ENCODE measurements at places on chromosomes 7 and 10.

DNA sequence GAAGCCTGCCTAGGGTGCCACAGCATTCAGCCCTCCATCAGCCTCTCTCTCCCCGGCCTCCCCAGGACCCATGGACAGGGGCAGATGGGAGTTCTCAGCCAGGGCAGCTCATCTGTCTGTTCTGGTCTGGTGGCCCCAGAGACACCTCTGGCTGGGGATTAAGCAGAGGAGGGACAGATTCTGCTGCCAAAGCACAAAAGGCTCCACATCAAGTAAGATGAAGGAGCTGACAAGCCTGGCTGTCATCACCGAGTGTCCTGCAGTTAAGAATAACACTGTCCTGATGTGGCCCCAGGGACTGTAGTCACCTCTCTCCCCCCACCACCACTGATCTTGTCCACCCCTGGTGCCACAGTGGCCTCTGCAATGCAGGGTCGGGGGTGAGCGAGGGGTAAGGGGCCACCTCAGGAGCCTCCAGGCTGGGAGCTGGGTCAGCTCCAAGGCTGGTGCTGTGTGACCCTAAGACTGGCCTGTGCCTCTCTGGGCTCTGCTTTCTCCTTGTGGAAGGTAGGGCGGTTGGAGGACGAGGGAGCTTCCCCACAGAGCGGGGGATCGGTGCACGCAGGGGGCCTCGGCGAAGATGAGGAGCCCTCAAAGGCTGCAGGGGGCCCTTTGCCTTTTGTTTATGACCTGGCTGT is 18.7 kb downstream of the C10orf105 start:
- no peak for DNase-seq

DNA sequence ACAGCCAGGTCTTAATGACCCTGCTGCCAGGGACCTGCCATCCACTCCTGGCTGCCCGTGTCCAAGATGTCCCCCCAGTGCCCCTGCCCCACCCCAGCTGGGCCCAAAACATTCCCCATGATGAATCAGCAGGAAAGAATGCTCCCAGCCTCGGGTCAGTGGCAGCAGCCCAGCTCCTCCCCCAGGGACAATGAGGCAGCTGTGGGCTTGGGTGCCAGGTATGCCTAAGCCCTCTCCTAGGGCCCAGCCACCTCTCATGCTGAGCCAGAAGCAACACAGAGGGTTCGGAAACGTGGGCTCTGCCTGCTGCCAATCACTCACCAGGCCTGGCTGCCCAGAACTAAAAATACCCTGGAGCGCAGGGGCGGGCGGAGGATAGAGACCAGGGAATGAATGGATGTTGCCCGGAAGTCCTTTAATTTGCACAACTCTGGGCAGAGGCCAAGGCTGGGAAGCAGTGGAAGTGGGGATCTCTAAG is 1.5 kb upstream of the LOXL4 start:
- DNase-seq: no peak

DNA sequence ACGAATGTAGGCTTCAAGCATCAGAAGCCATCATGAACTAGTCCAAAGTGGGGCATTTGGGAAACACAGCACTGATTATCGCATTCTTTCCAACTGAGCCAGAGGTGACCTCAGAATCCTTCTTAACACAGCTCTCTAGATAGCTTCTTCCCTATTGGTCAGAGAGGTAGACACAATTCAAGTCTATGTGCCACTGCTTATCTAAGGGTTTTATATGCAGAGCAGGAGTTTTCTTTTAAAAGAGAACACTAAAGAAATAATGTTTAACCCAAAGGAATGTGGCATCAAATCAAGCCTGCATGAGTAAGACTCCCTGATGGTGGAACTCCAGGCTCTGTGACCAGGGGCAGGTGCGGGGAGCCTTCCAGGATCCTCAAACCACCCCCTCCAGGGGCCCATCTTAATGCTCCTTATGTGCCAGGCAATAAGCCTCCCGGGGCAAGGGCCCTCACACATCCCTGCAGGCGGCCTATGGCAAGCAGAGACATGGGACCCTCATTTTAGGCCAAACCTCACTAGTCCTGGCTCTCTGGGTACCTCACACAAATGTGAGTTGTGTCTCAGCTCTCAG is 13.8 kb downstream of the HSPA12A start:
- no peak for DNase-seq

GRCh38 chr10:44958196-44958897 is 1.3 kb upstream of the RASSF4 start:
- no peak for DNase-seq

DNA sequence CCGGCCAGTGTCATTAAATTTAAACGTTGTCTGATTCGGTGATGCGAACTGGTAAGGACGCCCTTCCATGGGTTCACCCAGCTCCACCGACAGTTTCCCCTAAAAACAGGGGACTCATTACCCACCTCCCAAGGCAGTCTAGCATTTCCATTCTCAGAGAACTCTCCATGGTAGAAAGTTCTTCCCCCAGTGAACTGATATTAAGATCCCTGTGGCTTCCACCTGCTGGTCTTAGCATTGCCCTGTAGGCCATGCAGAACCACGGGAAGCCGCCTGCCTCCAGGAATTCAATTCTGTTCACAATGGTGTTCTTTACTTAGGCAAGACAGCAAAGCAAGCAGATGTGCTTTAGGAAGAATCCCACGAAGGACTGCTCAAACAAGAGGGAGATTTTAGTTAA is 128.9 kb upstream of the NANOS1 start:
- DNase-seq: no peak

DNA sequence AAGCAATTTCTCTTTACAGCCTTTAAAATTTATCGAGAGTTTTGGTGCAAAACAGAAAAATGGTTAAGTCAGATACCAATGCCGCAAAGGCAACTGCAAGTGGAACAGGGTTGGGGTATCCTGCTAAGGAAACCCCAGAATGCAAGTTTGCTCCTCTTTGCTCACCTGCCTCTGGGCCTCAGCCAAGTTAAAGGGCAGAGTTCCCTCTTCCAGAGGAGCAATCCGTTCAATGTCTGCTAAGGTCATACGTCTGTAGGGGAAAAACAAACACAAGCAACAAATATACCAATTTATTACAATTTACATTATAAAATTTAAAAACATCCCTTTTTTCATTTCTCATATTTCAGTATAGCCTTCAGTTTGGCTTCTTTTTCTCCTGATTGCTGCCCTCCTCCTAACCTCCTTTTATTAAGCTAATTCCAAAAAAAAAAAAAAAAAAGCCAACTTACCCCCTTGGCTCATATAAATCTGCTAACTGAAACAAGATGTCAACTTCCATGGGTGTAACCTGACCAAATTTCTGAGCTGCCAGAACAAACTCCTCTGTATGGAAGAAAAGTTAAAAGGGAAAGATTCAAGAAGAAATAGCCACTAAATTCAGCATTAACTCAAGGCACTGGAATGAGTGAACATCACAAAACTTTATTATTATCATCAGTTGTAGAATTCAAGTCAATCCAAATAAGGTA is 132.6 kb downstream of the SLC25A13 start:
- DNase-seq: no peak

- DNase-seq: no peak
Measured at GRCh38 chr10:110910138-110910537, 8.8 kb downstream of the BBIP1 start.

Data from stimulated activated CD8-positive, alpha-beta memory T cell treated with anti-CD3 and anti-CD28 coated beads, Interleukin-15, amount 100 ng/mL, for 48 hours (primary cell).